ENCODE measurements at places on chromosomes 4 and X.
A peak's percentile ranks its signal among the peaks of the same experiment; 100 is the strongest.

GRCh38 chrX:25941087-25941486, 197.1 kb upstream of the MAGEB18 start:
- DNase-seq, result no peak

DNA sequence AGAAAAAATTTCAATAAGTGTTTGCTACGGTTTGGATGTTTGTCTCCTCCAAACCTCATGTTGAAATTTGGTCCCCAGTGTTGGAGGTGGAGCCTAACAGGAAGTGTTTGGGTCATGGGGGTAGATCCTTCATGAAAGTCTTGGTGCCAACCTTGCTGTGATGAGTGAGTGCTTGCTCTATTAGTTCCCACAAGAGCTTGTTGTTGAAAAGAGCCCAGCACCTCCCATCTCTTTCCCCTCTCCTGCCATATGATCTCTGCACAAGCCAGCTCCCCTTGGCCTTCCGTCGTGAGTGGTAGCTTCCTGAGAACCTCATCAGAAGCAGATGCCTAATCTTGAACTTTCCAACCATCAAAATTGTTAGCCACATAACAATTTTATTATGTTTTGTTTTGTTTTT, 10.3 kb upstream of the RAB40A start:
- DNase-seq, result no peak

- DNase-seq, result no peak
These were observed 124.0 kb upstream of the CLNK start for GRCh38 chr4:10808591-10808990.

DNA sequence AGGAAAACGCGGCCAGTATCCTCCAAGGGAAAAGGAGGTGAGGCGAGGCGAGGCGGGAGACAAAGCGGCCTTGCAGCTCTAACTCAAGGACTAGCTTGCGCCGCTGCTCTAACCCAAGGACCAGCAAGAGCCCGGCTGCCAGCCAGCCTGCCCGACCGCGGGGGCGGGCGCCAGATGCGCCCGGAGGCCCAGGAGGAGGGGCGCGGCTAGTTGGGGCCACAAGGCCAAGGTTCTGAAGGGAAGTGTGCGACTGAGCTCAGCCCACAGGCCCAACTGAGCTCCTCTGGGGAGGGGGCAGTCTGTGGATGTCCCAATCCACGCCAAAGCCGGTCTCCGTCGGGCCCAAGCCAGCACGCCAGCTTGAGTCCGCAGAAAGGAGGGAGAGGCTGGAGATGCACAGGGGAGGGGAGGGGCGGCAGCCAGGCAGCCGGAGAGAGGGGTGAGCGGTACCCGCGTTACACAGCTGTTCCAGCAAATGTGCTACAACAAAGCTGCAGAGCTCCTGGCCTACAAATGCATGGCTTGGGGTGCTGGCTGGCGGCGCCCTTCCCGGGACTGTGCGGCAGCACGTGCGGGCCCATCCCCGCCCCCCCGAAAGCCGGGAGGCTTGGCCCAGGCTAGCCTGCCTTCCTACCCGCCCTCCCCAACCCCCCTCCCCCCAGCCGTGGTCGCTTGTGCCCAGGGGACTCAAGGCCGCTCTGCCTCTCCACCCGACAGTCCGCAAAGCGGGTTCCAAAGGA, 637 bp downstream of the AMER1 start:
- peak; percentile 51 for DNase-seq

DNA sequence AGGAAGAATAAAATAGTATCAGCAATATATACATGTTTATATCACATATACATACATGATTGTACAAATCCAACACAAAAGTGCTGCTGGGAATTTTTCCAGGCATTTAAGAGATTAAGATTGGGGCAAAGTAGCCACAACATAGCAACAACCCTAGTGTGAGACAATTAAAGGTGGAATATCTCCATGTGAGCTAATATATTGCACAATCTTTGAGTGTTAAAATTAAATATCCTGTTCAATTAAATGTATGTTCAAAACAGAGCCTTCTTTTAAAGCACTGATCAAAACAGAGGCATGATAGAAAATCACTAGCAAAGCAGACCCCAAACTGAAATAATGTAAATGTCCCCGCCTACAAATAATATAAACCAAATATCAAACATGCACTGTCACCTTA, 97.6 kb downstream of the GABRB1 start:
- no peak for DNase-seq

- no peak for DNase-seq
These were observed 64.0 kb upstream of the PRKX start for GRCh38 chrX:3777416-3777815.

Measured in GM06990 (cell line).